ENCODE measurements at places on chromosomes 1 and 21. TPM values are rescaled to one million over a fixed set of nuclear protein-coding genes. Genes with fewer than 3 reads are reported as not detected.

Gene DPT
- total RNA-seq = 202 TPM

Gene OR2M3
- total RNA-seq = 1.2 TPM

Gene SPATA21
- not detected for total RNA-seq

DNA sequence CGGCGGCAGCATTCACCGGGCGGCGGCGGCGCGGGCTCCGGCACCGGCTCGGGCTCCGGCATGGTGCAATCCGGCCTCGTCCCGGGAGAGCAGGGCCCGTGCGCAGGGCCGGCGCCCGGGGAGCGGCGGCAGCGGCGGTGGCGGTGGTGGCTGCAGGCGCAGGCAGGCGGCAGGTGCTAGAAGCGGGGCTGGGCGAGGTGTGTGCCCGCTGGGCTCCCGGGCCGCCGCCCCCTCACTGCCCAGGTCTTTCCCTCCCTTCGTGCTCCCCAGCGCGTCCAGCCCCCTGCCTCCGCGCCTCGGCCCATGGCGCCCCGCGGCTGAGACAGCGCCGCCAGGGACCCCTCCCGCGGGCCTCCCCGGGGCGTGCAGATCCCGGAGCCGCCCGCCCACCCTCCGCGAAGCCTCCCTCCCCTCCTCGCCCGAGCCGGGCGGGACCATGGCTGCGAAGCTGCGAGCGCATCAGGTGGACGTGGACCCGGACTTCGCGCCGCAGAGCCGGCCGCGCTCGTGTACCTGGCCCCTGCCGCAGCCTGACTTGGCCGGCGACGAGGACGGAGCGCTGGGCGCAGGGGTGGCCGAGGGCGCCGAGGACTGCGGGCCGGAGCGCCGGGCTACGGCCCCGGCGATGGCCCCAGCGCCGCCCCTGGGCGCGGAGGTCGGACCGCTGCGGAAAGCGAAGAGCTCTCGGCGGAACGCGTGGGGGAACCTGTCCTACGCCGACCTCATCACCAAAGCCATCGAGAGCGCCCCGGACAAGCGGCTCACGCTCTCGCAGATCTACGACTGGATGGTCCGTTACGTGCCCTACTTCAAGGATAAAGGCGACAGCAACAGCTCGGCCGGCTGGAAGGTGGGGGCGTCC is 492 bp downstream of the FOXO6 start:
- DNase-seq = no peak

- DNase-seq = no peak
Observed at GRCh38 chr21:45494851-45495680, 47.2 kb downstream of the SLC19A1 start.

- DNase-seq = no peak
Observed at GRCh38 chr1:199698222-199698621, 329.3 kb upstream of the NR5A2 start.

- DNase-seq = peak; percentile 42
Observed at GRCh38 chr1:24793447-24794129, 48.3 kb downstream of the CLIC4 start.

DNA sequence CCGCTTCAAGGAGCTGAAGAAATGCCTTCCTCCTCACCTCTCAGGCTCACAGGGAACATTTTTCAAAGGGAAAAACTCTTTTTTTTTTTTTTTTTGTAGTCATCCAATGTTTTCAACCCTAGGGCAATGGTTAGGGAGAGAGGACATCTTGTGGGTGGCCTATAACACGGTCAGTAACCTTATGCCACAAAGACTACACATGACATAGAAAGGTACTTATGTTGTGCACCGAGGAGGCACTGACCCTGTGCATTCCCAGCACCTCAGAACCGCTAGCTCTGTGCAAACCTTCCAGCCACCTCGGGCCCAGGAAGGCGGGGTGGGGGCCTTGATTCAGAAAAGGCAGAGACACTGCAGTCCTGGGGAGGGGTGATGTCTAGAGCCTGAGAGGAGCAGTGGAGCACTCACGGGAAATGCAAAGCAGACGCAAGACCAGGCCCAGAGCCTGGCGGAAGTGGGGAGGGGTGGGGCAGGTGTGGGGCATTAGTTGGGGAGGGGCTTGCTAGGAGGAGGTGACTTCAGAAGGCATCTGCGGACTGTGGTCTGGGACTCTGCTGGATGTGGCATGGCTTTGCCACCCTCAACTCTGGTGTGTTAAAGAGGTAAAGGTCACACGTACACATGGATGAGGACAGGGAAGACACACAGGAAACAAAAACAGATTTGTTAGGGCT is 68.6 kb downstream of the MDM4 start:
- no peak for DNase-seq

GRCh38 chr1:166974647-166975345 is 544 bp downstream of the ILDR2 start:
- no peak for DNase-seq

GRCh38 chr1:239758756-239759155 is 332.9 kb upstream of the FMN2 start:
- no peak for DNase-seq

DNA sequence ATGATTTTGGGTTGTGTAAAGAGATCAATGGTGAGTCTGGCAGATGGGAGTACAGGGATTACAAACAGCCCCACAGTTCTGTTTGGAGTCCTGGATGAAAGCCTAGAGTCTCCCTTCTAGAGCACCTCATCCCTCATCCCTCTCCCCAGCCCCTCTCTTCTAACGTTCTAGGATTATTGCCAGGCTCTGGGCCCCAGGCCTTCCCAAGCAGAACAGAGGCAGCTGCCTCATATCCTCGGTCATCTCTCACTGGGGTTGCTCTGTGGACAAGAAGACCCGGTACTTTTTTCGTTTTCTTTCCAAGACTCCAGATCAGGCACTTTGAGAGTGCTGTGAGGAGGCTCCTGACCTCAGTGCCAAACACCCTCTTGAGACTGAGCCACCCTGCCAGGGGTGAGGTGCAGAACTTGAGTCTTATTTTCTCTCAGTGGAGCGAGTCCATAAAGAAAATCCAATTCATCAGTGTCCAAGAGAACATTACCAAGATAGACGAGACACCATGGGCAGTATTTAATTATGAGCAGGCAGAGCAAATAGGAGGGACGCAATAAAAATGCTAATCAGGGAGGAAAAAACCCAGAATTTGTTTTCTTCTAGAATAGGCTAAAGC is 17.1 kb upstream of the KCND3 start:
- no peak for DNase-seq

GRCh38 chr1:174018565-174018964 is 3.6 kb downstream of the RC3H1 start:
- DNase-seq = no peak

- no peak for DNase-seq
Observed at GRCh38 chr1:3169665-3170356, 100.8 kb downstream of the PRDM16 start.

All from umbilical cord (tissue), 2 donors.